ENCODE measurements at places on chromosomes 12 and 14. TPM values are rescaled to one million over a fixed set of nuclear protein-coding genes. Genes with fewer than 3 reads are reported as not detected.

The OR4K17 gene
- total RNA-seq = not detected

The GUCY2C gene
- not detected for total RNA-seq

The ACVRL1 gene
- total RNA-seq = 47.9 TPM

The SOCS2 gene
- total RNA-seq = 57.7 TPM

The AMDHD1 gene
- total RNA-seq = 0.16 TPM

The GLIPR1L1 gene
- not detected for total RNA-seq

The CLEC7A gene
- total RNA-seq = 4.5 TPM

The GALNT8 gene
- 2.9 TPM for total RNA-seq

The ATL1 gene
- total RNA-seq = 18.6 TPM

The DHH gene
- 2.3 TPM for total RNA-seq

The KRT82 gene
- not detected for total RNA-seq

The CAPZA3 gene
- not detected for total RNA-seq

The NINJ2 gene
- total RNA-seq = 1.7 TPM

The FSCB gene
- 0.90 TPM for total RNA-seq
